EL (cell line): ENCODE measurements at places on chromosomes 12 and 14.

DNA sequence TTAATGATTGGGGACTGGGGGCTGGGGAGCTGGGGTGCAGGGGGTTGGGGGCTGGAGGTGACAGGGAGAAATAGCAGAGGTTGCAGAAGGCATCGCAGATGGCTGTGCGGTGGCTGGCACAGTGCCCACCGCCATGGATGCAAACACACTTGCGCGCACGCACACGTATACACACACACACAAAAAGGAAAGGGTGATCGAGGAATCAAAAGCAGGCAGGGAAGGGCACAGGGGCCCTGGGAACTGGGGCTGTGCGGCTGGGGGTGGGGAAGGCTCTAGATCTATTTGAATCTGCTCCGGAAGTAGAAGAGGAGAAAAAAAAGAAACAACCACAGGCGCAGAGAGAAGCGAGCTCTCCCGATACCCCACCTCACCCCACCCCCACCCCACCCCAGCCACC is 39.4 kb downstream of the ZFHX2 start:
- DNase-seq = no peak

GRCh38 chr12:30988086-30988485 is 61.5 kb downstream of the TSPAN11 start:
- no peak for DNase-seq

DNA sequence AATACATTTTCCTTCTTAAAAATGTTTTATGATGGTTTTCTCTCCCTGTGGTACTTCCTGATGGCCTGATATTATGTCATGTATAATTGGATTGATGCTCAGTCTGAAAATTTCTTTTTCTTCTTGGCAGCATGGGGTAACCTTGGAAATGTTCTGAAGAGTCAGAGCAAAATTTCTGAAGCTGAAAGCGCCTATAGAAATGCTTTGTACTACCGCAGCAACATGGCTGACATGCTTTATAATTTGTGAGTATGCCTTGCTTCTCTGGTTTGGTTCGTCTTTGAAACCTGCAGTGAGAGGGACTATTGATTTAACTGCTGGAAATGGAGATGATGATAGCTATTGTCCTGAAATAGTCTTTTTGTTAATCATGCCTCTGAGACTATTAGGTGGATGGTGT is 243.6 kb downstream of the TMTC2 start:
- DNase-seq = no peak

DNA sequence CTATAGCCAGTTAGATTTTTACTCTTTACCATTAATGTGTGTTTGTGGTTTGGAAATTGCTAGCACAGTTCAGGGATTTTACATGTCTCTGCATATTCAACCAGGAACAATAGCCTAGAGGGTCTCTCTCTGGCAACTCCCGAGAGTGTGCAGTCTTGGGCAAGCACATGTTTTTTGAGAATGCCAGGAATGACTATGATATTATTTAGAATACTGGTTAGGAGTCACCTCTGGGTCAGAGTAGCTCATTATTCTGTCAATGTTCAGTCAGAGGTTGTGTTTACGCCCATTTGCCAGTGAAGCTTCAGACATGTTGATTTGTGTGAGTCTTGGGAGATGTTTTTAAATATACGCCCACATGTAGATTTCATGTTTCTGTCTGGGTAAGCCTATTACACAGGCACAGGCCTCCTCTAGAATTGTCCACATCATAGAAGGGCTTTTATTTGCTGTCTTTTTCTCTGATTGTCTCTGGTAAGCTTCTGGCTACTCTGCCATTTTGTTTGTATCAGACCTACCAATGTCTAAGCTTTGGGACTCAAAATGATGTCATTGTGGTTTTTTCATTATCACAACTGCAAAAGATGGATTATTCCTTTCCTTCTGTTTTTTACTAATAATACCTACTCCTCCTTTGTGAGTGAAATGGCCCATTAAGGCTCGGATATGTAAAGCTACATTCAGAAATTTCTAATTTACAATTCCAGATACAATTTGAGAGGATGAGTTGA is 203.1 kb upstream of the PPFIA2 start:
- DNase-seq = no peak

DNA sequence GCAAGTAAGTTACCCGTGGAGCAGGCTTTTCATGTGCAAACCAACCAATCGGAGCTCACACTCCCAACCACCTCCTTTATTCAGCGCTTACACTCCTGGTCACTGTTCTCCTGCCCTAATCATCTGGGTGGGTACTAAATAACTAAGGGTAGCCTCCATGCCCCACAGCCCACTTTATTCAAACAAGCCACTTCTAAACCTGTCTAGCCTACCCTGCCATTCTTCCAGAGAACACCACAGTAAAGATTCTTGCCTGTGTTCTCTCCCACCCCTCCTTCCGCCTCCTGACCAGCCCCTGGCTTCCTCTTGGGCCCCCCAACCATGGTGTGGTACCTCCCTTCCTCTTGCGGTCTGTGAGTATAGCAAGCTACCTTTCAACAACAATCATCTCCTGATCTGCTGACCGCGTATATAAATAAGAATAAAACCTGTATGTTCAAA is 581.9 kb downstream of the VRK1 start:
- no peak for DNase-seq

DNA sequence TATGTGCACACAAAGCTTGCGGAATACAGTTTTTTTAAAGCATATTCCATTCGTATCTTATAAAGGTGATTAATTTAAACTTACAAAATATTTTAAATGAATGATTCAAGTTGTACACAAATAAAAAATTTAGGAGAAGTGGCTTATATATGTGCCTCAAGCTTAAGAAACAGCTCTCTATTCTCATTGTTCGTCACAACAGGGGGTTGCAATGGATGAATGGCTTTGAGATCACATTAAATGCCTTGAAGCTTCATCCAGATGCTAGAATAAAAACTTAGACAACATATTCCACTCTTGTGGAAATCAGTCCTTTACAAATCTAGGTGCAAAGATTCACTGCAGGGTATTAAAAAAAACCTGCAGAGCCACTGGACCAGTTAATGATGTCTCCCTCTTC is 303.9 kb upstream of the LRFN5 start:
- DNase-seq = no peak

DNA sequence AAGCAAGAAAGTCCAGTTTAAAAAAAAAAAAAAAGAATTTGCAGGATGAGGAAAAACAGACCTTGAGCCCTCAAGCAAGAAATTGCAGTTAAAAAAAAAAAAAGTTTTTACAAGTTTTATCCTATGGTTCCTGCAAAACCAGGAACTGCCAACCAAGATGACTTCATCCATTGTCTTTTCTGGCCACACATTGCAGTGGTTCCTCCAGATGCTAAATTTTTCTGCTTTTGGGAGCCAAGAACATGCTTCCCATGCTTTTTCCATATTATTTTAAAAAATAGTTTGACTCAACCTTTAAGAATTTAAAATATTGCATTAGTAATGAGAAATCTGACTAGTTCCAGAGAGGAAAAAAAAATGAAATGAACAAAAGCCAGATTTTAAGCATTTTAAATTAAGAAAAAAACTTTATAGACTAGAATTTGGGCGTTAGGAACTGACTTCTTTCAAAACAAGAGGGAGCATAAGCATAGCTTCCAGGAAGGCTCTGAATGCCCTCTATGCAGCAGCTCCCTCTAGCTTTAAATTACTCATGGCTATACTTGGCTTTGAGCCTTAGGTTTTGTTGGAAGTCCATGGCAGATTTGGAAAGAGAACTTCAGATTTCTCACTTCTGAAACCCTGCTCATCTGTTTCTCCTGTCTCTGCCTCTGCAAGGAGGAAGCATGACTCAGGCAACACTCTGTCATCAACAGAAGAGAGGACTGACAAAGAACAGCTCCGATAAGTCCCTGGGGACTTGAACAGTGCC is 124.5 kb downstream of the GPR65 start:
- DNase-seq = peak; percentile 76
